ENCODE measurements at places on chromosomes 5 and 9.

DNA sequence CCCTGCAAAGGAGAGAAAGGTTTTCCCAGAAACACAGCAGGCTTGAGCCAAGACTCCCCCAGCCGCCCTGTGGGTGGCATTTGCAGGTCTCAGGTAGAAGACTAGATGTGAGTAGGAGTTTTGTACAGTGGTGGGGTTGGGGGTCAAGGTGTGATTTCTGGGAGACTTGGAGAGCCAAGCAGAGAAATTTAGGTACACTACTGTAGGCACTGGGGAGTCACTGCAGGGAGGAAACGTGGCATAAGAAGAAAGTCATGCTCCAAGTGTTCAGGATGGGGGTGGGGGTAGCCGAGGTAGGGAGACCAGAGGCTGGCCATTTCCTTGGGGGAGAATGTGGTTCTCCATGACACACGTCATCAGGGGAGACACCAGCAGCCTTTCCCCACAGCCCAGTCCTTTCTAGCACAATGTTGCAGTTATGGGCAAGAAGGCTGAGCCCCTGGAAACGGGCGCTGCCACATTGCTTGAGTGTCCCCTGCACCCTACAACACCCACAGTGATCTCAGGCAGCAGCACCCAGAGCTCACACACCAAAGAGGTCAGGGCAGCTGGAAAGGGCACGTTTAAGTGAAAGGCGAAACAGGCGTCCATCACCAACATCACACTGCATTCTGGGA is 210.5 kb downstream of the FSTL4 start:
- no peak for DNase-seq

DNA sequence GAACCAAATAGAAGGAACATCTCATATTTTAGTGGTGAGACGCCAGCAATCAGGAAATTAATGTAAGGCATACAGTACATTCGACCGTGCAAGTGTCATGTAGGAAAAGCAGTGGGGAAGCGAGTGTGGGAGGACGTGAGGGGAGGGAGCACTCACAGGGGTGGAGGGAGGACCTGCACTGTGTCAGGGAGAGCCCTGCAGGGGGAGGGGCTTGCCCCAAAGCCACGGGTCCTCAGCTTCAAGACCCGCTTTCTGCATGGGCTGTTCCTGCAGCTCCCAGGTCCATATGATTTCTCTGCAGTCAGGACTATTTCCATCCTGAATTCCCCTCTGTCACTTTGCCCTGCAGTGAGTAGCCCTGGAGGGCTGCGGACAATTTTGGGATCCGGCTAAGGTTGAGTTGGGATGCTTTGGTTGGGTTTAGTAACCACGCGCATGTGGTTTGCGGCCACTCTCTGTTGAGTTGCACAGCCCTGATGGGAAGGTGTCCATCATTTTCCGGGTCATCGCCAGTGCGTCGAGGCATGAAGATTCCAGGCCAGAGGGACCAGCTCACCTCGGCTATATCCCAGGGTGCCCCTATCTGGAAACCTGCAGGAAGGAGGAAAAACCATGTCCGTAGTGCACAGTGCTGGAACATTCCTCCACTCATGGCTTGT is 61.9 kb downstream of the IRX1 start:
- no peak for DNase-seq

DNA sequence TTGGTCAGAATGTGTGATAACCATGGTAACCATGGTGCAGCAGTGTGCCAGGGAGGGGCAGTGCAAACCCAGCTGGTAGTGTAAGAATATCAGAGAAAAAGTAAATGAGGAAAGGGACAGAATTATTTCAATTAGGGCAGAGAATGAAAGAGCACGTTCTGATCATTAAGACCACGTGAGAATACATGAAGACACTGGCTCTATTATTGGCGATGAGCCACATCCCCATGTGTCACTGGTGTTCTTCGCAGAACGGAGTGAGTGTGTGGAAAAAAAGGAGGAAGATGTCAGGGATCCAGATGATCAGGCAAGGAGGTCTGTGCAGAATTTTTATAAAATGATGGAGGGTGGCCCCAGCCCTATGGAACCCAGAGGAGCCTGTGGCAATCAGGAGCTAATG is 315.5 kb downstream of the SEMA5A start:
- no peak for DNase-seq

DNA sequence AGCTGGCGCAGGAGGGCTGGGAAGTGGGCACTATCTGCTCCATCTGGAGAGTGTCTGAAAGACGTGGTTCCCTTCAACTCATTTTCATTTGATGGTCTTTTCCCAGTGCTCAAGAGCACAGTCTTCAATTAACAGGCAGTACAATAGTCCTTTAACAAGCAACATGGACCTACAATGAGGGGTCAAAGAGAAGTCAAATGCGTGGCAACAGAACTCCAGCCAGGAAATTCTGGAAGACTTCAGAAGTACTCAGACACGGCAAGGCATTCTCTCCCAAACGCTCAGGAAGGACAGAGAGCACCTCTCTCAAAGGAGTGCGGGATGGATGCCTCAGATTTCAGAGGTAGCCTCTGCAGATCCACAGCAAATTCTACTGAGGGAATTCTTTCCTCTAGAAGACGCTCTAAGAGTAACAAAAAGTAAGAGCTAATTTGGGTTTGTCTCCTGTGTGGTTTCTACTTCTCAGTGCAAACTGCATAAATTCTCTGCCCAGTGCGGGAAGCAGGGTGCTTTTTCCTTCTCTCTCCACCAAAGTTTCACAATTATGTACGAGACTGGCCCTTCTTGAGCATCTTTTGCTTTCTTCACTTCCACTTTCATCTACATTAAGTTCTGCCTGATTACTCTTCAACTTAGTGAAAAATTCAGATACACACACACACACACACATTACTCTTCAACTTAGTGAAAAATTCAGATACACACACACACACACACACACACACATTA is 56.4 kb downstream of the LHFPL2 start:
- DNase-seq: no peak

GRCh38 chr5:78062645-78063044 is 231.9 kb downstream of the AP3B1 start:
- DNase-seq: no peak

GRCh38 chr5:180135128-180135955 is 63.8 kb upstream of the RNF130 start:
- no peak for DNase-seq

DNA sequence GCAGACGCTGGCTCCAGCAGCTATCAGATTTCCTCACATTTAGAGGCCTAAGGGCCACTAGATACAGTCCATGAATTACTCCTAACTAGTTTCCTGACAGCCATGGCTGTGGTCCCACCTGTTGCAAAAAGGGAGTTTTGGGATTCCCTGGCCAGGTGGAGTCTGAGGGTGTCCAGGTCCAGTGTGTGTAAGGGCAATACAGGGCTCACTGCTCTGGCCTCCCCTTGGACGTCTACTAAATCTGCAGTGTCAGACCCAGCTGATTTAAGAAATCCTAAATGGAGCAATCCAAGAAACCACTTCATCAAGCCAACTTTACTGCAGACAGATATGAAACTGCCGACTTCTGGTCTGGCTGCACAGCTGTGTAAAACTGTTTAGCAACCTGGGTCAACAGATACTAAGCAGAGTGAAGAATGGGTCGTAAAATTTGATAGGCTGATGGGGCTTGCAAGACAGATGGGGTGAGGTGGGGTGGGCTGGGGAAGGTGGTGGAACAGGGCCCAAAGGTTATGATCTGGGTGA is 116.4 kb downstream of the GADD45G start:
- no peak for DNase-seq

- DNase-seq: no peak
Observed at GRCh38 chr9:6632516-6633183, 12.9 kb downstream of the GLDC start.

DNA sequence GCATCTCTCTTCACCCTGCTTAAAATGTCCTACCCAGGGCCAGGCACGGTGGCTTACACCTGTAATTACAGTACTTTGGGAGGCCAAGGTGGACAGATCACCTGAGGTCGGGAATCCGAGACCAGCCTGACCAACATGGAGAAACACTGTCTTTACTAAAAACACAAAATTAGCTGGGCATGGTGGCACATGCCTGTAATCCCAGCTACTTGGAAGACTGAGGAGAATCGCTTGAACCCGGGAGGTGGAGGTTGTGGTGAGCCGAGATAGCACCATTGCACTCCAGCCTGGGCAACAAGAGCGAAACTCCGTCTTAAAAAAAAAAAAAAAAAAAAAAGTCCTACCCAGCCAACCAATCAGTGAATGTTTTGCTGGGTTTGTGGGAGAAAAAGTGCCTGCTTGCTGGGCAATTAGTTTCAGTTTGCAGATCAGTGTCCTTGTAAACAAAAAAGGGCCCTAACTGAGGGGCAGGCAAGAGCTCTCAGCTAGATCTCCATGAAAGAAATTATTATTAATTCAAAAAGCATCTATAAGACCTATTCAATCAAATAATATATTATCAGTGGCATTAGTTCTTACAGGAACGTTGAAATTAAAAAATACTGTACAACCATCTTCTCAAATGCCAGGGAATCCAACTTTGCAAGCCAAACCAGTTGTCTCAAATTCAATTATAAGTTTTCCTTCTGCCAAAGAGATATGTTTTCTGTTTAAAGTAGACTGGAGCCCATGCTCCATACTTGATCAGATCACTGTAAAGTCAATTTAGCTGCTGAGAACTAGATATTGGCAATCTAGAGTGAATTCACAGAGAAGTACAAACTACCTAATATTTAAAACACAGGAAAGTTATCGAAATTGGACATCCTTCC is 3.9 kb downstream of the MEGF9 start:
- no peak for DNase-seq

DNA sequence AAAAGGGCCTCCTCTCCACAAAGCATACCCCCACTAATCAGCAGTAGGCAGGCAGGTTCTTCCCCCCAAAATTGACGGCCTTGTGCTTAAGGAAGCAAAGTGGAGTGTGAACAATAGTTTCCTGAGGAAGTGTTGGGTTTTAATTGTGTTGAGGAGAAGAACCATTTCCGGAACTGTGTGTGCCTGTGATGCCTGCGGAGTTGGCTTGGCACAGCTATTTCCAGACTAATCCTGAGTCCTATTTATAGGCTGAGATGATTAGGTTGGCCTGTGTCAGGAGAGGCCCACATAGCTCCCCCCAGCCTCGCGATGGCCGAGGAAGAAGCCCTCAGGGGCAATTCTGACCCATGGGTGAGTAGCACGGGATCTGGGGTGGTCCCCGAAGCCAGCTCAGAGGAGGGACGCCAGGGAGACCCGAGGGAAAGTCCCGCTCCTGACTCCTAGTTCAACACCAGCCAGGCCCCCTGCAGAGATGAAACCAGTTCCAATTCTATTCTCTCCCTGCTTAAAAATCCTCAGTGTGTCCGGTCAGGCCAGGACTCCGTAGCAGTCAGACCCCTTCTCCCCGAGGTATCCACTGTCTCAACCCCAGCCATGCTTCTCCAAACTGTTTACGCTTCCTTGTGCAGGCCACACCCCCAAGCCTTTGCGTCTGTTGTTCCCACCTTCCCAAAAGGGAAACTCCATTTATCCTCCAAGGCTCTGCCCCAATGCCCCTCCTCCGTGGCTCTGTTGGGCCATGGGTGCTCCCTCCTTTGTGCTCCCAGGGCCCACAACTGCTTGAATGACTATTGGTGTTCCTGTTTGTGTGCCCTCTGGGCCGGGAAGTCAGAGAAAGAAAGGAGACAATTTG is 18.1 kb downstream of the GSN start:
- no peak for DNase-seq

DNA sequence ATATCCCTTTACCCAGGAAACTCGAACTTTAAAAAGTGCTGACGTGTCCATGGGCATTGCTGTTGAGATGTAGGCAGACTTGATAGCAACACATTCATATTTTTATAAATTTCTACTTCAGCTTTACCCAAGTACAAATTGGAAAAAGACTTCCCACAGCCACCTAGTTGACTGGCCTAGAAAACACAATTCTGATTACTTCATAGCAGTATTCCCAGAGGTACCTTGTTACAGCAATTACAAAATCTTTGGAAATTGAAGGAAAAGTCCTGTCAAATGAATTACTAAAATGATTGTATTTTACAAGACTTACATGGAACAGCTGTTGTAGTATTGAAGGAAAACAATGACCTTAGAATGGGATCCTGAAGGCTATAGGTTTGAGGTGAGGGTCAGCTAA is 130.7 kb upstream of the NREP start:
- DNase-seq: no peak

- no peak for DNase-seq
Observed at GRCh38 chr5:175235251-175235960, 208.6 kb downstream of the DRD1 start.

DNA sequence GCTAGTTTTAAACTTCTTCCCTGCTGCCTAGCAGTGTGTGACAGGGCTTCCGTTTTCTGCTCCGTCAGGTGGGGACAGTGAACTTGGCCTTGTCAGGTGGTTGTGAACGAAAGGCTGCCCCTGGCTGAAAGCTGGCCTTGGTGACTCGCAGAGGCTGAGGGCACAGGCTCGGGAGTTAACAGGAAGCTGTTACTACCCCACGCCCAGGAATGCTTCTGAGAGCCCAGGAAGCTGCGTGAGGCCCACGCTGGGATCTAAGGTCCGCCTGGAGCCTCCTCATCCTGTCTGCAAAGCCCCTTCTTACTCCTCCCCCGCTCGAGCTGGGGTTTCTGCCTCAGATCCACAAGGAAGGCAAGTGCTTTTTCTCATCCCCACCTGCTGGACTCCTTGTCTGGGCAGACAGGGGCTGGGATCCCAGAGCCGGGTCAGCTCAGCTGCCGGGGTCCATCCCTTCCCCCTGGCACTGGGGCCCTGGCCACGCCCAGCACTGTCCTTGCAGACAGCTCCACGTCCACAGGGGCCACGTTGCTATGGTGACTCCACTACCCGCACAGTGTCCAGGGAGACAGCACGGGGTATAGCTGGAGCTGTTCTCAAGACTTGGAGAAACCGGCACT is 124.7 kb upstream of the TBC1D2 start:
- DNase-seq: no peak

- no peak for DNase-seq
Observed at GRCh38 chr9:35905051-35905781, 786 bp upstream of the HRCT1 start.

DNA sequence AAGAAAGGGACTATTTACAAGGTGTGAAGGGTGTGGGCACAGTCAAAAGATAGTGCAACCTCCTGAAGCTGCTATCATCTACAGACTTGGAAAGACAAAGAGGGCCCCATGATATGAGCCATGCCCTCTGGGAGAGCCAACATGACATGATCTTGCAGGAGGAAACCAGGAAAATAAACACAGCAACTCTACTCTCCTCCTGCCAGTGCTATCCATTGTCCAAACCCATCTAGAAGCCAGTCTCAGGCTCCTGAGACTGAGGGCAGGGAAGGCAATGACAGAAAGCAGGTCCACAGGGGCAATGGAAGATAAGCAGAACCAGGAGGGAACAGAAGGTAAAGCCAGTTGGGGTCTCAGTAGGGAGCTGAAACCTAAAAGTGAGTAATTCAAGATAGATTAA is 37.1 kb downstream of the PLPP1 start:
- DNase-seq: no peak

DNA sequence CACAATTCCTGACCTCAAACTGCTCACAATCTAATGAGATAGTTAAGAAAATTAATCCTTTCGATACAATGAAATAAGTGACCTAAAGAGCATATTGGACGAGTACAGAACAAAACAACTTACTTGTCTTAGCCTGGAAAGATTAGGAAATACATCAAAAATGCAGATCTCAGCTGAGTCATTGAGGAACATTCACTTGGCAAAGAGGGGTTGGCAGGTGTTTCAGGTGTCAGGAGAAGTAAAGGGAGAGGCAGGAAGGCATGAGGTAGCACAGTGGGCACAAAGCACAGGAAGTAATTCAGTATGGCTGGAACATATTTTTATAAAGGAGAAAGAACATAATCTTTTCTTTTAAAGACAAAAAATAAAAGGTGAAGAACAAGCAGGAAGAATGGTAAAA is 628.8 kb upstream of the RGMB start:
- DNase-seq: no peak

GRCh38 chr5:180209137-180209581 is at the start of gene RASGEF1C:
Gene RASGEF1C, minus strand, starts transcription at chr5:180209211. Its CDS starts 71,159 bp downstream, at chr5:180138052.
- peak; percentile 44 for DNase-seq
